ENCODE measurements at places on chromosomes 5 and 9. TPM values are rescaled to one million over a fixed set of nuclear protein-coding genes. Genes with fewer than 3 reads are reported as not detected.

The PCDHGB1 gene
- 2.0 TPM for total RNA-seq

The DOCK8 gene
- total RNA-seq = 83.4 TPM

The PAPPA gene
- total RNA-seq = 2.9 TPM

The IPPK gene
- total RNA-seq = 9.6 TPM

The NACC2 gene
- 33.5 TPM for total RNA-seq

DNA sequence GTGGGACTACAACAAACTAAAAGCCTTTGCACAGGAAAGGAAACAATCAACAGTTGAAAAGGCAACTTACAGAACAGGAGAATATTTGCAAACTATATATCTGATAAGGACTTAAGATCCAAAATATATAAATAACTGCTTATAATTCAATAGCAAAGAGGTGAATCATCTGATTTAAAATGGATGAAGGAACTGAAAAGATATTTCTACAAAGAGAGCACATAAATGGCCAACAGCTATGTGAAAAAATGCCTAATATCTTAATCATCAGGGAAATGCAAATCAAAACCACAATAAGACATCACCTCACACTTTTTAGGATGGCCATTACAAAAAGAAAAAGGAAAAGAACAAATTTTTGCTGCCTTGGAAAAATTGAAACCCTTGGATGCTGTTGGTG, 100.4 kb downstream of the LURAP1L start:
- no peak for DNase-seq

GRCh38 chr9:26171691-26172090, 493.4 kb upstream of the TUSC1 start:
- no peak for DNase-seq

GRCh38 chr5:54278979-54279717, 31.2 kb downstream of the ARL15 start:
- DNase-seq = no peak

GRCh38 chr5:159451197-159452052, 121.1 kb upstream of the IL12B start:
- no peak for DNase-seq

DNA sequence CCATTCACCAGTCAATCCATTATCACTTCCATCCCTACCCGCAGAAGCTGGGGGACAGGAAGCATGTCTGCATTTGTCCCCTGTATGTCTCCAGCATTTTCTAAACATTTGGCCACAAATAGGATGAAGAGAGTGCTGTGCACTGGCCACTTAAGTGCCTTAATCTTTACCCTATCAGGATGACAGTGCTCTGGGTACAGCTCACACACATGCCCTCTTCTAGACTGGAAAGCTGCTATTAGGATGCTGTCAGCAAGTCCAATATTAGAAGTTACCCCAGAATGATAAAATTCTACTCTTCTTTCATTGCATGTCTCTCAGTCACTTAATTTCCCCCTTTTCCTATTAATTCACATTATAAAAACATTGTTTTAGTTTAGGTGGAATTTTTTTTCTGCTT, 168.4 kb downstream of the RASEF start:
- DNase-seq = no peak

GRCh38 chr9:18800579-18800978, 232.4 kb downstream of the SAXO1 start:
- DNase-seq = no peak

DNA sequence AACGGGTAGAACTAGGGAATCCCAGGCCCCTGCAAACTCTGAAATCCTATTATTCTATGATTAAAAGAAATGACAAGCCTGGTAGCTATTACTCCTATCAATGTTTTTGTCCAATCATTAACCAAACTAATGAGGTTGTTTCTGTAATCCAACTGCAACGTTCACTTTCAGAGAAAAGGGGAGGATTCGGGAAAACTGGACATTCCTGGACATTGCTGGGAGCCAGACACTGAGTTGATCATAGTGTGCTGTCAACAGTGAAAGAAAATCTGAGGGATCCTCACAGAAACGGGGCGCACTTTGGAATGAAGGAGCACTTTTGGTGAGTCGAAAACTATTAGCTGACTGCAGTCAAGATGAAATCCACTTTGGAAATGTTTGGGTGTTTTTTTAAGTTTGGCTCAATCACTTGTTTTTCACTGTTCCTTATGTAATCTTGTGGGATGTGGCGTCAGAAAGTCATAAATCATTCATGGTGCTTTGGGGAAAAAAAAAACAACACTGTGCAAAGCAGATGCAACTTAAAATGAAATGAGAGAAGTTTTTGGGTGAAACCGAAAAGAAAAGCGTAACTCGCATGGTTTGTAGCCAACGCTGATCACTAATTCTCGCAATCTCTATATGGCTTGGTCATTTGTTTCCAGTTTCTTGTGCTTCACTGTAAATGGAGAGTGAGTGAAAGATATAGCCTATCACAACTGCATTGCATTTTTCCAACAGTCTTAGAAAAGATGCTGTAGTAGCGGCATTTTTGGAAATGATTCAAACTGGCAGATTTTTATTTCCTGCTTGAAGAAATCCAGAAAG, 51.2 kb upstream of the ADRA1B start:
- no peak for DNase-seq

DNA sequence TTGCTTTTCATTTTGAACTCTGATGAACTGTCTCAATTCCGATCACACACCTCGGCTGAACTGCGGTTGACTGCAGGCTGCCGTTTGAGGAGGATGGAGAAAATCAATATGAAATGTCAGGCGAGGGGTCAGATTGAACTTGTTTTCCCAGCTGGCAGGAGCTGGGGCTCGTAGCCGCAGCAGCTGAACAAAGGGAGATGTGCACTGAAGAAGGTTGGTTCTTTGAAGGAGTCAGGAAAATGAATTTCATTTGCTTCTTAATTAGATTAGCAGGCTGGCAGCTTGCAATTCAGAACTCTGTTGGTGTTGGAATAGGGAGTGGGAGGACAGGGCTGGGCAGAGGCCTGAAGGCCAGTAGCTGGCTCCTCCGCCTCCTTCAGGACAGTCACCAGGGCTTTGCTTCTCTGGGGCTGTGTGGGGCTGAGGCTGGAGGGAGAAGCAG, 117.4 kb upstream of the GPR151 start:
- DNase-seq = no peak

- DNase-seq = no peak
Measured at GRCh38 chr5:5318426-5319190, 103.9 kb upstream of the ICE1 start.

DNA sequence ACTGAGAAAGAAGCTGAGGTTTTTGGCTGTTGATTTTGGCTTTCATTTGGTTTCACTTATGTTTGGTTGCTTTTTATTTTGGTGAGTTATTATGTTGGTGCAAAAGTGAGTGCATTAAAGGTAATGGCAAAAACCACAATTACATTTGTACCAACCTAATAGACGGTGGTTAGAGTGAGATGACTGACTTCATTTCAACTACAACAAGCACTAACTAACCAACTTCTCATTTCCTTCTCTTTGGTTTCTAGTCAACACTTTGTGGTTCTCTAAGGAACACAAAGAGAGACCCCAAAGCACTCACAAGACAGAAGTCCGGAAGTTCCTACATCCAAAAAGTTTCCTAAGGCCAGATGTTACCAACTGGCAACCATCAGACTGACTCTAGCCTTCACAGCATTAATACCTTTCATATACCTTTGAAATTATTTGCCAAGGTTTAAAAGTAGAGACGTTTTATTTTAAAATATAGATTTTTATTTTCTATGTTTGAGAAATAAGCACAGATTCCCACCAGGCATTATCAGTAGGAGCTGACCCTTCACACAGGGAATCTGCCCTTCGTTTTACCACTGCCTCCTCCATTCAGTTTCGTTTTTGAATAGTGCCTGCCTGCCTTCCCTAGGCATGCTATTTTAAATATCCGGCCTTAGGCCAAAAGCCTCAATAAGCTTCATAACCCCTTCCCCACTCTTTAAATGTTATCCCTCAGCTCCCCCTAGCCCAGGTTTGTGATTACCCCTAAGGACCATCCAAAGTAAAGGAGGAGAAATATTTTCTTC, 301.1 kb upstream of the PTGER4 start:
- DNase-seq = no peak

DNA sequence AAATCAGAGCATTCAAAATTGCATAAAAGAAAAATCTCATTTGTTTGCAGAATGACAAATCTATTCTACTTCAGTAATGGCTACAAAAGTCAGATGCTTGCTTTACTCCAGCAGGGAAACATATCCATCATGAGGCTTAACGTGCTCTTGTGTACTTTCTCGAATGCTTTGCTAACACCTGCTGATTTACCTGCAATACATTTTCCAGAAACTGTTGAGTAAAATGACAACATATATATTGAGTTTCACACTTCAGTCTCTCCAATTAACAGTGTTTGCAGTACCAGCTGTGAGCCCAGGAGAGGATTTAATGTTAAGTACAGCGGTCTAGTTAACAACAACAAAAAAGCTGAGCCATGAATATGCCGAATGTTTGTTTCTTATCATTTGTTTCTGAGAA, 391.5 kb upstream of the SMC2 start:
- no peak for DNase-seq

- DNase-seq = no peak
Measured at GRCh38 chr5:178116143-178116885, 3.0 kb downstream of the N4BP3 start.

DNA sequence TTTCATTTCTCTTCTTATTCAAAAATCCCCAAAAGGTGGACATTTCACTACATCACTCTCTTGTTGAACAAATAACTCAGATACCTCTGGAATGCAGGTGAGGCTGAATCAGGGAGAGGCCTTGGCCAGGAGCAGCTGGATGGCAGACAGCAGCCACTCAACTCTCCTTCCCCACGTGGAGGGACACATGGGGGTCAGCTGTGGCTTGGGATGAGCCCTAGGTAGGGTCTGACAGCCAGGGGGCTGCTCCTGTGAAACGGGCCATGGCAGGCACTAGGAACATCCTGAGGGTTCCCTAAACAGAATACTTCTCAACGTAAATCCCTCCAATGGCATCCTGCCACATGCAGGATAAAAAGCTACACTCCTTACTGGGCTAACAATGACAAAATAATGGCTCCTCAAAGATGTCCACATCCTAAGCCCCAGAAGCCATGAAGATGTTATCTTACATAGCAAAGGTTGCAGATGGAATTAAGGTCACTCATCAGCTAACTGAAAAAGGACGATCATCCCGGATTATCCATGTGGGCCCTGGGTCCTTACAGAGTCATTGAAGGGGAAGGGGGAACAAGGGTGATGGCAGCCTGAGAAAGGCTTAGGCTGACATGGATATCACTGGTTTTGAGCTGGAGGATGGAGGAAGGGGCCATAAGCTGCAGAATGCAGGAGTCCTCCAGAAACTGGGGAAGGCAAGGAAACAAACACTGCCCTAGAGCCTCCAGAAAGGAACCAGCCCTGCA, 31.4 kb upstream of the S1PR3 start:
- DNase-seq = no peak

DNA sequence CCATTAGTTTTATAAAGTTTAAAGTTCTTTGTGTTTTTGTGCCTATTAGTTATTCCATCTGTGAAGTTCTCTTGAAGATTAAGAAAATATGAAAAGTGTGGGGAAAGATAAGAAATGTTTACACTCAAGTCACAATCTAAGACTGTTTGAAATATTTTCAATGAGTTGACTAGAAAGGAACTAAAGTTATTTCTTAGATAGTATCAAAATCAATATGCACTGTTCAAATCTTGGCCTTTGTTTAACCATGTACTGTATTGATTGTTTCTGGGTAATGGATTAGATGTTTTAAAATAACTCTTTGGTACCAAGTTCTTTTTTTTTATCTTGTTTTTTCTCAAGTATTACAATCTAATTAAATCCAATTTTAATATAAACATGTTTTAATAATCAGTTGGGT, 46.0 kb downstream of the SMC5 start:
- no peak for DNase-seq

DNA sequence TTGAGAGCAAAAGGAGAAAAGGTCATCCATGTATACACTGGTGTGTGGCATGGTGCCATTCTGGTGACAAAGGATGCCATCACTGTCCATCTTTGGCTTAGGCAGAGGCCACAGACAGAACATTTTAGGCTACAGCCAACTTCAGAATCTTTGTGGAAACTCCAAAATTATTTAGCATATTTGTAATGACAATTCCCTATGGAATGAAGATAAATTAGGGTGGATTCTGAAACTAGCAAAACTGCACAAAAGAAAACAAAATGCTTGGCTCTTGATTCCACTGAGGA, 92.5 kb downstream of the FBXW11 start:
- no peak for DNase-seq

DNA sequence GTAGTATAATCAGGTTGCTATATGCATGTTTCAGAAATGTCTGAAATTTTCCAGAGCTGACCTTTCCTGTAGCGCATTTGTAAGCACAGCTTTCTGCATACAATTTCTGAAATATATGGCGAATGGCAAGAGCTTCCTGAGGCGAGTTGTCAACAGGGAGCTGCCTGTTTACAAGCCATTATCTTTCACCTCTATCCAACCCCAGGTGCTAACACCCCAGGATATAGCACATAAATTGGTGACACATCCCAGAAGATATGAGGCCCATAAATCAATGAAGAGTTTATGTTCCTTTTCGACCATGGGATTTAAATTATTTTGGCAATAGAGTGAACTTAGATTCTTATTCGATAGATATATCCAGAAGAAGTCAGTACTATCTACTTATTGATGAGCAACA, 379.8 kb downstream of the KDM4C start:
- no peak for DNase-seq

- DNase-seq = no peak
Measured at GRCh38 chr9:6247266-6247665, 31.7 kb downstream of the IL33 start.

DNA sequence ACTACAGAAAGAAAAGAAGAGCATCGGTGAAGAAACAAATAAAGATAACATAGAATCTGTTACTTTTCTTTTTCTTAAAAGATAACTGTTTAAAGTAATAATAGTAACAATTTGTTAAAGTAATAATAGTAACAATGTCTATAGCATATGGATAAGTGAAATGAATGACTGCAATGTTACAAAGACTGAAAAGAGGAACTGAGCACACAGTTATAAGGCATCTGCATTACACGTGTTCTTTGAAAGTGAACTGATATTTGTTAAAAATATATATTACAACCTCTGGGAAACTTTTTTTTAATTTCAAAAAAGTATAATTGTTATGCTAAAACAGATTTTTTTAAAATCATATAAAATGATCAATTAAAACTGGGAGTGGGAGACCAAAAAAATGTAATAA, 88.4 kb upstream of the FST start:
- DNase-seq = no peak

- peak; percentile 44 for DNase-seq
Measured at GRCh38 chr9:36963346-36963745, 70.7 kb downstream of the PAX5 start.

- DNase-seq = no peak
Measured at GRCh38 chr9:100108559-100108958, 9.5 kb downstream of the INVS start.

DNA sequence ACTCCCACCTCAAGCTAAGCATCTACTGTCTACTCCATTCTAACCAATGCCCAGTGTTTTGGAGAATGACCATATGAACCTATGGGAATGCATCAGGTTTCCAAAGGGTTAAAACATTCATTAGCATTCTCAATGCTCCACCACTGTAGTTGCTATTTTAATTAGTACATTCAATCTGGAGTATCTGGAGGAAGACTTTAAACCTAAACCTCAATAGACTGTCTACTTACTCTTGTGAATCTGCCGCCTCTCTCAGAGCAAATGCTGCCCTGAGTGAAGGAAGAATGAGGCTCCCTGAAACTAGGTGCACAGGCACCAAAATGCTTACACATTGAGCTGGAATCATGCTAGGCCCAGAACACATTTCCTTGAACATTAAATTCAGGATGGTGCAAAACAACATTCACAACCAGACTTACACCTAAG, 2.0 kb downstream of the ENC1 start:
- DNase-seq = no peak

GRCh38 chr5:171629628-171630349, 155.8 kb upstream of the SMIM23 start:
- peak; percentile 74 for DNase-seq

- DNase-seq = no peak
Measured at GRCh38 chr9:97640325-97640724, 6.7 kb downstream of the NCBP1 start.
